Left ventricle myocardium superior (tissue), 1 donor: ENCODE measurements at places on chromosomes 2 and 18. TPM values are rescaled to one million over a fixed set of nuclear protein-coding genes. Genes with fewer than 3 reads are reported as not detected.

Gene IMPACT
- total RNA-seq: 20.5 TPM

Gene ESCO1
- total RNA-seq: 10.1 TPM

Gene MC5R
- total RNA-seq: not detected

Gene ERICH2
- total RNA-seq: 1.2 TPM

Gene RAD51AP2
- 0.10 TPM for total RNA-seq

Gene TRPM8
- not detected for total RNA-seq

Gene FBLN7
- total RNA-seq: 0.32 TPM

Gene FOXD4L1
- not detected for total RNA-seq

DNA sequence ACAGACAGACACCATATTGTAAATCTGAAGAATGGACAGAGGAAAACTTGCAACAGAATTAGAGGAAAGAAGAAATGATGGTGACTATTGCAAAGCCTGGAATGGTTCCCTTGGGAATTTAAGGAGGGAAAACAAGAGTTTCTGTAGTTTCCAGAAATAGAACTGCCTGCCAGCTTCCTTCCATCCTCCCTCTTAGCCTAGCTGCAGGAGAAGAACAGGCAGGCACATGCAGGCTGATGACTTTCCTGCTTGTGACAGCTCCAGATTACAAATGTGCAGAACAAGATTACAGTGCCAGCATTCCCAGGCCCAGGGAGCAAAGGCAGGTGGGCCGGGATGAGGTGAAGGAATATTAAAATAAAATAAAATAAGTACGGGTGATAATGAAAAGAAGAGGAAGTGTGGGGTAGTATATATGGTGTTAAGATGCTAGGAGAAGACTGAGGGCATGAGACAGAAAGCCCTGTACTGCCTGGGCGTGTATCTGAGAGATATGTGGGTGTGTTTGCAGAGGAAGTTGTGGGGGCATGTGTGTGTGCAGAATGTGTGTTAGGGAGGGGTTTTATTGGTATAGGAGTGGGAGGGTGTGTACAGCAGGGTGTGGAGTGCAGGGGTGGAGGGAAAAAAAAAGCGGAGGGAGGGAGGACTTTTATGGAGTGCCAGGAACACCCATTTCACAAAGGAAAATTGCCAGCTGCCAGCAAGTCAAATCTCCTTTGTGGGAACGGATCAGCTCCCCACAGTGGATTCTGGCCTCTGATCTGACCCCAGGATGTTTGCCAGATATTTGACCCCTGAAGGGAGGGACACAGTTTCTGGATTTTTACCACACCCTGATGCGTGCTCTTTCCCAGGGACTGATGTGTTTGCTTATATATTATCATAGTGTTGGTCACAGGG, 43.9 kb upstream of the NEMP2 start:
- no peak for DNase-seq

DNA sequence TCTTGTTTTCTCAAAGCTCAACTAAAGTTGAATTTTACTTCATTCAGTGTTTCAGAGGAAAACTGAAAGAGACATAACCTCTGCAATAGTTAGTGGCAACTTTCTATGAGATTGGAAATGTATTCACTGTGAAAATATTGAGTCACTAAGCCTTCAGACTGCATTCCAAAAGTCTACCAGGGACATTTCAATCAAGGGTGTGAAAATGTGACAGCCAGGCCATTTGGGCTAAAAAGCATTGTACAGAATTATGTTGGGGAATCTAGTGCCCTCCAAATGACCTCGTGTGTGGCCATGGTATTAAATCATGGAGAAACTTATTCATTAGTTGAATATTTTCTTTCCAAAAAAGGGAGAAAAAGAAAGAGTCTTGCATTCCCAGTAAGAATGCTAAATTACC, 251.9 kb downstream of the GRB14 start:
- no peak for DNase-seq

GRCh38 chr2:122340246-122340645, 584.8 kb downstream of the TSN start:
- no peak for DNase-seq

DNA sequence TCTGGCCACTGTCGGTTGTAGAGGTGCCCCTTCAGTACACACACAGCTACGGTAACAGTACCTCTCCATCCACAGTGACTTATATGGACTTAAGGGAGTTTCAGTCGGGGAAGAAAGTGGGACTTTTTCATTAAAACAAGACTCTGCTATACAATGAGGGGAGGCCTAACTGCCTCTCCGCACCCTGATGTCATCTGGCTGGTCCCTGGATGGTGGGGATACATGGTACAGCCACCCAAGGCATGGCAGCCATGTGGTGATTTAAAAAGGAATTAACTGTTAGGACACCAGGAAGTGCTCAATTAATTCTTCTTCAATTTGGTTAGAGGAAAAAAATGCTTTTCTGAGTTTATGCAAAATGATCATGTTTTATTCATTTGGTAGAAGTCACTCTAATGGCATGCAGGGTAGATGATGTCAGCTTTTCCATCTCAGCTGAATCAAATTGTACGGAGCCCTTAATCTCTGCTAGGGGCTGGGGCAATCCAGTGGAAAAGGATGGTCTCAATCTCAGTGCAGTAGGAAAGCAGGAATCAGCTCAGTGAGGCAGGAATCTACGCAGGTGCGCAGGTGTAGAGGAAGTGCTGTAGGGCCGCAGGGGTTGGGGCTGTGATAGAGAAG, 243.9 kb downstream of the PRKCE start:
- DNase-seq: no peak

DNA sequence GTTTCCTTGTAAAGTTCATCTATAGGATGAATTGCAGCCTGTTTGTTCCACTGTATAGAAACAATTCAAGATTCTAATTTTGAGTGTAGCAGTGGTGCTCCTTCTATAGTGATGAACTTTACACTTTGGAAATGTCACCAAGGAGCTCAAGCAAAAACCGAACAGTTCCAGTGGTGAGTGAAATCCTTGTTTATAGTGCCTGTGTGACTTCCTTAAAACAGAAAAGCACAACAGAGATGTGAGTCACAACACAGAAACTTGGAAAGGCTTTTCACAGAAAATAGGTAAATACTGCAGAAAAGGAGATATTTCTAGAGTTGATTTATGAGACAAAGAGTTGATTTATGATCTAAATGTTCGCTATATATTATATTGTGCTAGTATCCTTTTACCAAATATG, 482.0 kb downstream of the PTPRM start:
- no peak for DNase-seq

- no peak for DNase-seq
Observed at GRCh38 chr2:60259781-60260180, 293.7 kb downstream of the BCL11A start.

DNA sequence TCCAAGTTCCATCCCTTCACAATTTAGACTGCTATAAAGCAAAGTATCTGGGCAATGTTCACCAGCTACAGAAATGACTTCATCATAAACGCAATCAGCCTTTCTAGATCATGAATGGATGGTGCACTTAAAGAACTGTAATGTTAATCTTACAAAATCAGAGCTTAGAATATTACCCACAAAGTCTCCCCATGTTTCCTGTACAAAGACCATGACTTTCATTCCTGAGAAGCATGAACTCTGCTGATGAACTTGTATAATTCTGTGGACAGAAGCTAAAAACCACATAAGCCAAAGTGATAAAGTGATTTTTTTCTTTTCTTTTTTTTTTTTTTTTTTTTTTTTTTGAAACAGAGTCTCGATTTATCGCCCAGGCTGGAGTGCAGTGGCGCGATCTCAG, 53.3 kb downstream of the C1D start:
- no peak for DNase-seq

GRCh38 chr18:61963705-61964104, 70.9 kb upstream of the RNF152 start:
- DNase-seq: no peak

DNA sequence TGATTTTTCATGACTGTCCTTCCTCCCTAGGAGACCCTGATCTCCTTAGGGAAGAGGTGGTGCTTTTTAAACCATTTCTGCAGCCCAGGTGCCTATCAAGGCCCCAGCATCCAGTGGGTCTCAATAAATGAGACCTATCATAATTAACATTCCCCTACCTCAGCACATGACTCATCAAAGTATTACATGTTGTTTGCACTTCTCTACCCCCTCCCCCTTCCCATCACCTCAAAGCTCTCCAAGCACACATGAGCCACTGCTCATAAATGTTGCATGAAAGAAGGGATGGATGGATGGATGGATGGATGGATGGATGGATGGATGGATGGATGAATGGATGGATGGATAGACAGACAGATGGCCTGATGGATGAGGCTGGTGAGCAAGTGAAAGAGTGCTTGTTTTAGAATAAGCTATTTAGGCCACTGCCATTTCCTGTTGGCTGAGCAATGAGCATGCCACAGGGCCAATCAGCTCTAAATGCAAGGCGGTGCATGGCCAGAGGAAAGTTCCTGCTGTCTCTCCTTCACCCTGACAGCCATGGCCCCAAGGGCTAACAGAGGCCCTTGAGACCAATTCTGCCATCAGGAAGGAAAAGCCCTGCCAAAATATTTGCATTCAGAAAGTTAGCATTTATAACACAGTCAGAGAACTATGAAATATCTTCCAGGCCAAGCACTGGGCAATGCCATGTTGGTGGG, 20.9 kb upstream of the STEAP3 start:
- DNase-seq: no peak

DNA sequence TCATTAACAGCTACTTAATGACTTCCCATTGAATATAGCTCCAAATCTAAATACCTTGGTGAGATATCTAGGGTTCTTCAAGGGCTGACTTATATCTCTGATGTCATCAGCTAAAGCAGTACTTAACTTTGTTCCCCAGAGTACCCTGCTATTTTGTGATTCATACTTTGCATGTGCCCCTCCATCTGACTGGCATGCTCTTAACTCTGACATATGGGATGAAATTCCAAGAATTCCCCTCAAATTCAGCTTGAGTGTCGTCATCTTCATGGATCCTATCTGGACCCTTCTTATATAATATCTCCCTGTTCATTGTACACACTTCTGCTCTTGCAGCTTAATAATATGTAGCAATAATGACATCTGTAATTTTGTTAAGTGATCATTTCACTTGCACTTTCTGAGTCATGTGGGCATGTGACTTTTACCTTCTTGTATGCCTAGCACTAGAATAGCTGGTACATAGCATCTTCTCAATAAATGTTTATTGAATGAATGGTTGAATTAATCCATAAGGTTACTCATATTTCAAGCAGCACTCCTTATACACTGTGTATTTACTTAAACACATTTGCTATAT, 172.9 kb downstream of the WDR7 start:
- no peak for DNase-seq

- peak; percentile 59 for DNase-seq
Observed at GRCh38 chr2:219230059-219230540, 494 bp downstream of the ANKZF1 start.

DNA sequence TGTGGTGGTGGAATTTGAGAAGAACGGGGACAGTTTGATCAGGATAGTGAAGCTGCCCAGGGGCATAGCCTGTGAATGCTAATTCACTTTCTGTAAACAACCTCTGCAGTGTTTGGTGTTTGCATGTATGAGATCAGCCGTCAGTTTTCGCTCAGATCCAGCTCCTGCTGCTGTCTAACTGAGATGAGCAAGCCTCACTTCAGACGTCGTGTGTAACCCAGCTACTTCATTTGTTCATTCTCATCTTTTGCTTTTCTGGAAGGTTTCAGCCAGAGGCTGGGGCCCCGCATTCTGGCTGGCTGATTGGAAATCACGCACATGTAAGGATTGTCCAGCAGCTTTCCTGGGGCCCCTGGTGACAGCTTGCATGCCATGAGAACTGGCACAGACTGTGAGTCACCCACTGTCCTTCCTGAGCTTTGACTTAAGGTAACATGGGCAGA, 48.9 kb downstream of the LDLRAD4 start:
- no peak for DNase-seq

DNA sequence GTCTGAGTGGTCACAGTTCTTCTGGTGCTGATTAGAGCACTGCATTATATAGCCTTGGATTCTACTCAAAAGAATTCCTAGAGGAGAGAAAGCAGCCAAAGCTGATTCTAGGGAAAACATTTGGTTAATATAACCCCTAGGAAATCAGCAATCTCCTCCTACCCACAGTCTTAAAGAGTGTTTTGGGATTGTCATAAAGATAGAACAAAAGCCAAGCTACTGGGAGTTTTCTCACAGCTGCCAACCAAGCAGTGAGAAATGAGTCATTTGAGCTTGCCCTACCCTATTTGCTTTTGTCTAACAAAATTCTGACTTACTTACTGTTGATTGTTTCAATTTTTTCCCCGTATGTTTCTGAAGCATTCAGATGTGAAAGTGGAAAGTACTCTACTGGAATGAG, 469.3 kb downstream of the PLCL1 start:
- no peak for DNase-seq

DNA sequence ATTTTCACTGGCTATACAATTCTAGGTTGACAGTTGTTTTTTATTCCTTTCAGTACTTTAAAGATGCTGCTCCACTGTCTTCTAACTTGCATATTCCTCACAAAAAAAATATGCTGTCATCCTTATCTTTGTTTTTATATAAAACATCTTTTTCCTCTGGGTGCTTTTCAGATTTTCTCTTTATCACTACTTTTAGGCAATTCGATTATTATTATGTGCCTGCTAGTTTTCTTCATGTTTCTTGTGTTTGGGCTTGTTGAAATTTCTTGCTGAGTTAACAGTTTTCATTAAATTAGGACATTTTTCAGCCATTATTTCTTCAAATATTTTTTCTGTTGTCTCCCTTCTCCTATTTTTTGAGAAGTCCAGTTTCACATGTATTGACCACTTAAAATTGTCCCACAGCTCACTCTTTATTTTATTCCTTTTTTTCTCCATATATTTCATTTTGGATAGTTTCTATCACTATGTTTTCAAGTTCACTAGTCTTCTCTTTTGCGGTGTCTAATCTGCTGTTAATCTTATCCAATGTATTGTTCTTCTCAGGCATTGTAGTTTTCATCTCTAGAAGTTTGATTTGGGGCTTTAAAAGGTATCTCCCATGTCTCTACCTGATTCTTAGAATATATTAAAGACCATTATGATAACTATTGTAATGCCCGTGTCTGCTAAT, 205.1 kb upstream of the SIX3 start:
- DNase-seq: no peak

DNA sequence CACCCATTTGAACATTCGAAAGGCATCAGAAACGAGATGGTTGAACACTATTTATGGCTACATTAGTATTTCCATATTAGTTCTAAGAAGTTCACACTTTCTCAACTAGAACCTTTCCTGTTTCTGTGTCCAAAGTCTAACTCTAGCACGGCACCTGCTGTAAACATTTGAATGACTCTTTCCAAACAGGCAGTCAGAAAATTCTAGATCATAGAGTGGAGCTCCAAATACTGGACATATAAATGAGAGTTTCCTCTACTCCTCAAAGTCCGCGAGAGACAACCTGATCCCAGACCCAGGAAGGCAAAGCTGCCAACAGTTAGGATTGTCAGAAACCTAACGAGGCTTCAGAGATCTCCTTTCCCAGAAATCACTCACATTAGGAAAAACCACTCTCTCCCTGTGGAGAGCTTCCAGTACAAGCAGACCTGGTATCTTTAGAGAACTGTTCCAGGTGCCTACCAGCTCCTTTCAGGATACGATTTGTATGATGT, 10.6 kb downstream of the RND3 start:
- no peak for DNase-seq

DNA sequence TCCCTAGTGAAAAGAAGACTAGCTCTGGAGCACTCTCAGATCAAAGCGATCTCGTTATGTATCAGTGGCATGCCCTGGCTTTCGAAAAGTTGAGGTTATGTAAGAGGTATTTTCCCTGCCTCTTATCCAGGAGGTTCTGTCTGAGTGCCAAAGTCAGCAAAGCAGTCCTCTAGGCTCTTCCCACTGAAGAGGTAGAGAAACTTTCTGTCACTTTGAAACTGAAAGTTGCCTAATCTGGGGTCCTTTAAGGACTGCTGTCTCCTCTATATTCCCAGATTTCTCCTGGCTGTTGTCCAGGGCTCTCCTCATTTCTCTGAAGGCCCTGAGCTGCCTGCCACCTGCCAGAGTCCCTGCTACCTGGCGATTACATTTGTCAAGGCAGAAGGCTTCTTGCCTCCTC, 96.3 kb downstream of the B3GNT2 start:
- DNase-seq: no peak

- no peak for DNase-seq
Observed at GRCh38 chr2:125398738-125399524, 1257.0 kb upstream of the GYPC start.
